ENCODE measurements at places on chromosomes 7 and 10.

DNA sequence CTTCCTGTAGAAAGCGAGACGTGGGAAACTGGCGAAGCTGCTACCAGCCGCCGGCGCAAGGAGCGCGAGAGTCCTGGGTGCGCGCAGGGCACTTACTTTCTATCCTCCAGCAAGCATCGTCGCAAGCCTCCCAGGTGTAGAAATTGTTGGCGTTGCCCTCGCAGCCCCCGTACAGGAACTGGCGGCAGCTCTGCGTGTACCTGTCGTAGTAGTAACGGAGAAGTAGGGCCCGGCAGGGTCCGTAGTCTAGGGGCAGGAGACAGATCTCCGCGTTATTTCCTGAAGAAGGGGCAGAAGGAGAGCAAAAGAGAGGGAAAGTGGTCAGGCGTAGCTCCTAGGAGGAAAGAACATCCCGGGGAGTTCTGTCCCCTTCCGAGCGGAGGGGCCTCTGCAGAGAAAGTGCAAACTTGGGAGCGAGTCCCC is 501 bp downstream of the TFPI2 start:
- peak; percentile 73 for DNase-seq

- no peak for DNase-seq
Observed at GRCh38 chr10:86046845-86047460, 319.6 kb downstream of the GRID1 start.

- DNase-seq = peak; percentile 46
Observed at GRCh38 chr7:102064361-102065025, 222.2 kb upstream of the SH2B2 start.

DNA sequence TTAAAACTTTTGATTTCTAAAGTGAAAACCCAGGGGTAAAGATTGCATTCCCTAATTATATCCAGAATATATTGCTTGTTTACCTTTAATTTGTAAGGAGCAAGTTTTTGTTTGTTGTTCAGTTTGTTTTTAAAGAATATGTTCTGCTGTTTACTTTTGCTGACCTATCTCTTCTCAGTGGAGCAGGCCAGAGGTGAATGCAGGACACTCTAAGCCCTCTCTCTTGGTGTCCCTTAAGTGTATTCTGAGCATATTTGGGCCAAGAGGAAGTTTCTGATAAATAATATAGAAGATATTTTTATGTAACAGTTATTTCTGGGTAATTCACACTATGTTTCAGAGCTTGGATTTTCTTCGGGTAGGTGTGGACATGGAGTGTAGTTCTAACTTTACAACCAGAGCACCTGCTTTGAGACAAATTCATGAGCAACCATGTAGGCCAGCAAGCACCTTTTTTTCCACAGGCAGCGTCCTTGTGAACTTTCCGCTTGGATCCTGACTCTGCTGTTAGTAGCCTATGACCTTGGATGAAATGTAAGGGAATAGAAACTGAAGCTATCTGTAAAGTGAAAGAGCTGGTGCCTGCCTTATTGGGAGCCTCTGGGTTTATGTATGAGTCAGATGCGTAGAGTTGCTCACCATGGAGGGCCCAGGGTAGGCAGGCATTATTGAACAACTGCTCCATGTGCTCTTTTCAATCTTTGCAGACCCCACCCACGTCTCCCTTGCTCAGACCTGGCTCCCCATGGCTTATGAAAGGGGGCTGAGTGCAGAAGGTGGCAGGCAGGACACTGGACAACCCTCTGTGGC is 16.1 kb downstream of the OGDH start:
- DNase-seq = peak; percentile 77

- DNase-seq = no peak
Observed at GRCh38 chr7:46143949-46144917, 223.2 kb upstream of the IGFBP3 start.

DNA sequence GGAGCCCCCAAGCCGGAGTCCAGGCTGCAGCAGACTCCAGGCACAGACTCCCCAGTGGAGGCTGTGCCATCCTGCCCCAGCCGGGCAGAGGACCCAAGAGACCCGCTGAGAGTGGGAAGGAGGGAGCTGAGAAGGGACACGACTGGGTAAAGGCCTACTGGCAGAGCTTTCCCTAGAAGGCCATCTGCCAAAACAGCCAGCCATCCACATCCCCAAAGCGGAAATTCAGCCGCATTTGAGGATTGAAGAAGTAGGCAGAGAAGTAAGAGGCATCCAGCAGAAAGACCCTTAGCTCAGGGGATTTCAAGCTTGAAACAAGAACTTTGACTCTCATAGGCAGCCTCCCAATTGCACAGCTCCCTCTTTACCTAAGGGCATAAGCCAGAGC is 857 bp downstream of the CPXM2 start:
- no peak for DNase-seq

GRCh38 chr10:121406823-121407545 is 191.3 kb downstream of the FGFR2 start:
- DNase-seq = no peak

- DNase-seq = no peak
Observed at GRCh38 chr7:152369518-152369917, 66.3 kb downstream of the KMT2C start.

GRCh38 chr10:96873756-96874467 is 41.8 kb downstream of the LCOR start:
- DNase-seq = no peak

DNA sequence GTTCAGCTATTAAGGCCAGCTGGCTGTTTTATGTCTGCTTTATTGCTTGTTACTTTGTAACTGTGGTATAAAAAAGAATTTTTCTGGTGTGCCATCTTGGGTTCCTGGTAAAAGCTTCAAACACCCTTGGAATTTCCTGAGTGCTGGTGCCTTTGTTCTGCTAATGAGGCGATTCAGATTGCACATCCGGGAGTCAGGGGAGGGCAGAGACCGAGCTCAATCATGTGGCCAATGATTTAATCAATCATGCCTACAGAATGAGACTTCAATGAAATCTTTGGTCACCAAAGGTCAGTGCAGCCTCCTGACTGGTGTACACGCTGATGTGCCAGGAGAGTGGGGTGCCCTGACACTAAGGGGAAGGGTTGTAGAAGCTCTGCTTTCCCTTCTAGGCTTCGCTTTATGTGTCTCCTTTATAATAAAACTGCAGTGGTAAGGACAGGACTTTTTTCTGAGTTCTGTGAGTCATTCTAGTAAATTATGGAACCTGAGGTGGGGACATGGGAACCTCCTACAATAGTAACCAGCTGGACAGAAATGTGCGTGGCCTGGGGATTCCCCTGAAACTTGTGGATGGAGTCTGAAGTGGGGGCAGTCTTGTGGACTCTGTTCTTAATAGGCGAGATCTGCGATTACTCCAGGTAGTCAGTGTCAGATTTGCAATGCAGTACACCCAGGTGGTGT is 69.4 kb upstream of the OGDHL start:
- DNase-seq = peak; percentile 42

DNA sequence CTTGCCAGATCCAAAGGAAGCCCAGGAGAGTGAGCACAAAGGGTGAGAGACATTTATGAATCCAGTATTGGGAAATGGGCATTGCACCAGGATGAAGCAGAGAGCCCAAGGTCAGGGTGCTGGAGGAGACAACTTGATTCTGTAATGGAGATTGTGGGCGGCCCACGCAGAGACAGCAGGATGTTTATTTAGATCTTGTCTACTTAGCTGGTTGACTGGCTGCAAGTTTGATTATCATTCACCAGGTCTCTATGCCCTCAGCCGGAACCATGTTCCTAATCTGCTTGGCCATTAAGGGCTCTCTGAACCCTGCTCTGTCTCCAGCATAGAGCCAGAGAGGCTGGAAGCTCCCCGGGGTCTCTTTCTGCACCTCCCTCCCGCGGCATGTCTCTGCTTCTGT is 188.7 kb downstream of the PLXNA4 start:
- DNase-seq = no peak

DNA sequence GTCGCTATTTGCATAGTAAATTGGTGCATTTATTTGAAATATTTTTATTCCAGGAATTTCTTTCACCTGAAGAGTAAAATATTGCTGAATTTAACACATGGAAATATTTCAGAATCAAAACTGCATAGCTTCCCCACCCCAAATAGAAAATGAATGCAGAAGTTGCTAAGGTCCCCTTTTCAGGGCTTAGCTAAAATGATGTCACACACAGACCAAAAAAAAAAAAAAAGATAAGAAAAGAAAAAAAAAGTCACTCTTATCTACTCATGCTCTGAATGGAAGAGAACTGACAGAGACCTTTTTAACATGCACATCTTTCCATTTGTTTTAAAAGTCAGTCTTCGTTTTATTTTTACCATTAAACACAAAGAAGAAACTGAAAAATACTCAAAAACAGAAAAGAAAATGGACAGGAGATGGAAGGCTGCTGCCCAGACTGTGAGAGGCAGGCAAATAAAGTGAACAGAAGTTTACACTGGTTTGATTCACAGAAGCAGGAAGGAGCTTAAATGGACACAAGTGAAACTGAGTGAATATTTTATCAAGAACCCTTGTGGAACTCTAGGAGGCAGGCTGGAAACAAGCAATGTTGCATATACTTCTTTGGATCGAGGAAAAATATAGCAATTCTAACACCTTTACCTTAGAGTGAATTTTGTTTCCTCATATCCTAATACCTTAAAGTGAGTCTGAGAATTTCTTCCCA is 32.0 kb downstream of the PSMC2 start:
- no peak for DNase-seq

GRCh38 chr7:99958564-99959227 is 17.1 kb downstream of the AZGP1 start:
- DNase-seq = no peak

- peak; percentile 98 for DNase-seq
Observed at GRCh38 chr10:104300736-104301292, 31.8 kb downstream of the GSTO2 start.

DNA sequence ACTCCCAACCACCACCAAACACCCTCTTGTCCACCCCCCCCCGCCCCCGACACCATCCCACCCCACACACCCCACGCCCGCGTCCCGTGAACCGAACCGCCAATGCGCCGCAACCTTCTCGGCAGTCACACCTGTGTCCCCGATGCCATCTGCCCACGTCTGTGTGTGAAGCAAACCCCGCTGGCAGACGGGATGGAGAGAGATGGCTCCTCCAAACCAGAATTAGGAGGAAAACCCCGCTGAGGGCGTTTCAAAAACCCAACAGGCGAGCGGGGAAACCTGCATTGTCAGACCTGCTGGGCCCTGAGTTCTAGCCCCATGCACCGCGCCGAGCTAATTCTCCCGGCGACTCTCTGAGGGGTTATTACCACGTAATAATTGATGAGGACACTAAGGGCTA is 28.6 kb upstream of the KCNK18 start:
- no peak for DNase-seq

- DNase-seq = peak; percentile 3
Observed at GRCh38 chr7:130180571-130181262, 24.5 kb downstream of the TMEM209 start.

- DNase-seq = no peak
Observed at GRCh38 chr10:22365644-22366434, 20.5 kb downstream of the SPAG6 start.

GRCh38 chr7:37510043-37510634 is 61.5 kb upstream of the ELMO1 start:
- no peak for DNase-seq

- no peak for DNase-seq
Observed at GRCh38 chr10:70490142-70490541, 11.6 kb downstream of the PALD1 start.

GRCh38 chr10:43132867-43133787 is 5.1 kb upstream of the CSGALNACT2 start:
- DNase-seq = no peak

- DNase-seq = no peak
Observed at GRCh38 chr10:117014835-117015234, 9.8 kb upstream of the SHTN1 start.

GRCh38 chr7:25953859-25954258 is 198.1 kb upstream of the NFE2L3 start:
- peak; percentile 3 for DNase-seq

- DNase-seq = no peak
Observed at GRCh38 chr7:32253299-32253698, 183.1 kb upstream of the PDE1C start.

- DNase-seq = no peak
Observed at GRCh38 chr7:133975130-133975529, 152.0 kb upstream of the LRGUK start.

Measured in mesenchymal stem cell (in vitro differentiated cells and primary cell).